ENCODE measurements at places on chromosomes 16 and 17. TPM values are rescaled to one million over a fixed set of nuclear protein-coding genes. Genes with fewer than 3 reads are reported as not detected.

The KRT222 gene
- total RNA-seq: not detected

The RGS11 gene
- not detected for total RNA-seq

The UMOD gene
- total RNA-seq: not detected

The KRT31 gene
- total RNA-seq: not detected

The MLYCD gene
- 10.3 TPM for total RNA-seq

The IRX5 gene
- not detected for total RNA-seq

All from T-cell (primary cell).